Caco-2 (cell line): ENCODE measurements at places on chromosomes 2 and 18. TPM values are rescaled to one million over a fixed set of nuclear protein-coding genes. Genes with fewer than 3 reads are reported as not detected.
A peak's percentile ranks its signal among the peaks of the same experiment; 100 is the strongest.

DNA sequence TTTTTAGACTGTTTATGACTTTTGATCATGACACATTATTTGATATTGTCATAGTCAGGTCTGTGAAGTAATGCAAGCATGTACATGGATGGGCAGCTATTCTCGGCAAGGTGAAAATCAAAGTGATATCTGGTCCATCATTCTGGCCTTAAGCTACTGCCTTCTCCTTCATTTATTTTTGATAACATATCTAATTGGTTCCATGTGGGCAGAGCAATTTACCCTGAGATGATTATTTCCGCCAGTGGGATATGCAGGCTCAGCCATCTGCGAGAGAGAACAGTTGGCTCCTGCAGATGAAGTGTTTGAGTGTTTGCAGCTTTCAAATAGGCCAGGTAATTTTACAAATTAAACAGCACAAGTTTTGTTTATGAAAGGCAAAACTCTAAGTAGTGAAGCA lies 116.4 kb downstream of the LYPD6 start:
- no peaks in the 10 kb centered on the region for H3K36me3 ChIP-seq
- H3K27ac ChIP-seq: no peak overlapping the region
- no peaks in the 10 kb centered on the region; the same call in 1 of the 2 replicates for H3K4me1 ChIP-seq
- no peak for DNase-seq

DNA sequence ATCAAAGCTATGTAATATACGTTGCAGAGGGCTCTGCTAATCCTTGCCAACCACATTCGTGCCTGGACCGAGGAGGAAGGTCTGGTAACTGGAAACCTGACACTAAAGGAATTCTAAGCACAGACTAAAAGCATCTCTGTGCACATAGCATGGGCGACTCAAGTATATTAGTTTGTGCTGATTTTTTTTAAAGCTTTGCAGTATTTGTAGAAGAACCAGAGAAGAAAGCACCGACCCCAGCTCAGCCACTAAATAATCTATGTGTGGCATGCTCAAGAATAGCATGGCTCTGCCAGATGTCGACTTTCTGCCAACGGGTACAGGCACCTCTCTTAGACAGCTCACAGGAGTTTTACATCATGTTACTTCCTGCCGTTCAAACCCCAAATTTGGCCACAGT lies 73.2 kb upstream of the NRP2 start:
- H3K27ac ChIP-seq: no peak overlapping the region
- no peaks in the 10 kb centered on the region; the same call in 1 of the 2 replicates for H3K4me1 ChIP-seq
- no peak for DNase-seq

Gene DUSP19
- 3.6 and 3.9 TPM in 2 replicates for total RNA-seq

GRCh38 chr2:15547115-15547876 lies 13.8 kb downstream of the NBAS start:
- no peaks in the 10 kb centered on the region for H3K4me1 ChIP-seq
- DNase-seq: no peak
- H3K27me3 ChIP-seq: no peaks in the 10 kb centered on the region
- peaks cover 1% of the 10 kb centered on the region; the same call in 1 of the 2 replicates for H3K36me3 ChIP-seq
- no peak overlapping the region for H3K4me3 ChIP-seq

DNA sequence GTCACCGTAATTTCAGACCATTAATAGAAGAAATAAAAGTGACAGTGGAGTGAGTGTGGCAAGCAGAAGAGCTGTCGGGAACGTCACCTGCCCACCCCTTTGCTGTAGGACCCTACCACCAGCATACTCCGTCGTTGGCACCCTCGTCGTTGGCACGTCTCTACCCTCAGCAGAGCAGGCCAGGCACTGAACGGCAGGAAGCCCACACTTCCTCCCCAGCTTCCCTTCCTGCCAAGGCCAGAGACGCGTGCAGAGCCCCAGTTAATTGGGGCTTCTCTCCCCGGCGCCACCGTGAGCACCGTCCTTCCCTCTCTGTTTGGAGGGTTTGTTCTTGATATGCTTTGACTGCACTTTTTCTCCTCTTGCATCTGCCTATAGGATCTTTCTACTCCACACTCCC lies 27.0 kb upstream of the NFATC1 start:
- no peaks in the 10 kb centered on the region; the same call in 1 of the 2 replicates for H3K36me3 ChIP-seq
- DNase-seq: no peak
- H3K4me3 ChIP-seq: no peak overlapping the region
- H3K27me3 ChIP-seq: no peaks in the 10 kb centered on the region
- H3K4me1 ChIP-seq: no peaks in the 10 kb centered on the region

Gene ARL4C
- 76.0 and 81.2 TPM in 2 replicates for total RNA-seq

Gene ITGB6
- 1.7 and 2.6 TPM in 2 replicates for total RNA-seq

Gene LINC00305
- not detected in 2 replicates for total RNA-seq

GRCh38 chr2:32264422-32265105 lies at the start of gene NLRC4:
TSS of gene NLRC4 (minus strand) at chr2:32264886. CDS start at chr2:32256775, 8,111 bp downstream.
- no peaks in the 10 kb centered on the region for H3K36me3 ChIP-seq
- H3K4me3 ChIP-seq: no peak within 1 kb of the TSS
- no peak for DNase-seq

GRCh38 chr18:74797577-74798151 lies 200.0 kb downstream of the ZNF407 start:
- no peaks in the 10 kb centered on the region for H3K36me3 ChIP-seq
- H3K27me3 ChIP-seq: no peaks in the 10 kb centered on the region
- no peak for DNase-seq
- no peak overlapping the region for H3K4me3 ChIP-seq
- no peaks in the 10 kb centered on the region for H3K4me1 ChIP-seq

Gene STPG4
- 0.46 and 0.79 TPM in 2 replicates for total RNA-seq

DNA sequence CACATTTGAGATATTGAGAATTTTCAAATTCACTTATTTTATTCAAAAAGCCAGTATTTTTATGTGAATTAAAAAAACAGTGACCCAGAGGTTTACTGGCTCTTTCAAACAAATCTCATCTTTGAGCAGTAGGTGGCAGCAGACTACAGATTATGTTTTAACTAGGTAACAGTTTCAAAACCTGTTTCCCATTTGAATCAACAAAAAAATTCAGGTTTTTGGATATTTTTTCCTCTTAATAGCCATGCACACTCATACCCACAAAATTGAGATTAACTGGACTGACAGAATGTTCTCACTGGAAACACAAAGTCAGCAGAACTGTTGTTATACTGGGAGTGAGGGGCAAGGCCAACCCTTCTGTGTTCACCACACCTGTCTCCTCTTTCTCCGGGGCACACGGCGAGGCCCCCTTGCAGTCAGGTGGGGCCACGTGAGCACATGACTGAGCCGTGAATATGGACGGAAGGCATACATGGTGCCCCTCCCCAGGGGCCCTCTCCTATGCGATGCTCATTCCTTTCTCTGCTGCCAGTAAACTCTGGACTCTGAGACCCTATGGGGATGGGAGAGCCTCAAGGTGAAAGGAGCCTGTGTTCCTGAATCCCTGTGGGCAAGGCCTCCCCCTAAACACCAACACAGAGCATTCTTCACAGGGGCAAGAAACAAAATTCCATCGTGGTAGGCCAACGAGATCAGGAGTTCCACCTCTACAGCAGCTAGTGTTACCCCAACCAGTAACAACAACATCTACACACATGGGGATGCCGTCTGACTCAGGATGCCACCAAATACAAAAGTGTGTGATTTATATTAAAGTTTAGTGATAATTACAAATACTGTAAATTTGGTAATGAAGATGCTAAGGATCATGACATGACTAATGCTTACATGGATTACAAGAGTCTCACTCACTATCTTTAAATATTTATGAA lies 80.4 kb downstream of the LPIN2 start:
- no peaks in the 10 kb centered on the region for H3K4me1 ChIP-seq
- no peaks in the 10 kb centered on the region for H3K27me3 ChIP-seq
- H3K27ac ChIP-seq: no peak overlapping the region
- peak; percentile 68 for DNase-seq
- H3K4me3 ChIP-seq: no peak overlapping the region
- H3K36me3 ChIP-seq: peaks cover 2% of the 10 kb centered on the region

Gene ANKRD29
- 7.3 and 8.2 TPM in 2 replicates for total RNA-seq

GRCh38 chr2:8570637-8571036 lies 111.2 kb upstream of the ID2 start:
- H3K27me3 ChIP-seq: no peaks in the 10 kb centered on the region
- H3K36me3 ChIP-seq: no peaks in the 10 kb centered on the region
- DNase-seq: no peak
- no peak overlapping the region for H3K27ac ChIP-seq
